Anterior cingulate cortex (tissue), 58 donors: ENCODE measurements at places on chromosomes 7 and 10.

- DNase-seq: no peak
These were observed 1.5 kb upstream of the HTR7 start for GRCh38 chr10:90859321-90859751.

DNA sequence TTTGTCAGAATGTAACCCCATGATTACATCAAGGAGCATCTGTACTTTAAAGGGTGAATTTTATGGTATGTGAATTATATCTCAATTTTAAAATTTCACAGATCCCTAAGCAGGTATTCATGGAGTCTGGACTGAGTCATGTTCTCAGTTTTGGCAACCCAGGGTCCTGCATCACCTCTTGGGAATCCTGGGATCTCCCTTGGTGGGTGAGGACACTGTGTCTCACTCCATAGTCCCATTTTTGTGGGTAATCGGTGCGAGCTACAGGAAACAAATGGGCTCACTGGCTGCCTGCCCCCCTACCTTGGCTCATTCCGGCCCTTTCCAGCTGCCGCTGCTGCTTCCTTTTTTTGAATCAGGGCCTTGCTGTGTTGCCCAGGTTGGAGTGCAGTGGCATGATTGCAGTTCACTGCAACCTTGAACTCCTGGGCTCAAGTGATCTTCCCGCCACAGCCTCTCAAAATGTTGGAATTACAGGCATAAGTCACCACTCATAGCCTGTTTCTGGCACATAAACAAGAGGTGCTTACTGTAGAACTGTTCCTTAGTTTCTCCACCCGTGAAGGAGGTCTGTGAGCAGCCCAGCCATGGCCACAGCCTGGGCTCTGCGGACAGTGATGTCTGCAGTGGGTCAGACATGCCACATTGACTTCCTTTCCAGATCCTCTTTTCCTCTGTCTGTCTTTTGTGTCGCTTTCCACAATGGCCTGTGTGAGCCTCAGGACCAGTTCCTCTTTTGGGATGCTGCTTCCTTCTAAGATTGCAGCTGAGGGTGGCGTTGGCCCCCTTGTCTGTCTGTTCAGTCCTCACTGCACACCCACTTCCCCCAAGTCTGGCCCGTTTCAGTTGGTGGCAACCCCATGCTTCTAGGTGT, 14.5 kb downstream of the PALD1 start:
- peak; percentile 55 for DNase-seq

- no peak for DNase-seq
These were observed at the start of gene BMPR1A for GRCh38 chr10:86756511-86757112. BMPR1A (plus strand) TSS chr10:86756619; CDS start chr10:86876019, 119,400 bp downstream.

GRCh38 chr7:68269405-68269804, 1272.8 kb downstream of the TYW1 start:
- no peak for DNase-seq

- DNase-seq: no peak
These were observed 187.3 kb upstream of the PRSS58 start for GRCh38 chr7:142445019-142445686.

DNA sequence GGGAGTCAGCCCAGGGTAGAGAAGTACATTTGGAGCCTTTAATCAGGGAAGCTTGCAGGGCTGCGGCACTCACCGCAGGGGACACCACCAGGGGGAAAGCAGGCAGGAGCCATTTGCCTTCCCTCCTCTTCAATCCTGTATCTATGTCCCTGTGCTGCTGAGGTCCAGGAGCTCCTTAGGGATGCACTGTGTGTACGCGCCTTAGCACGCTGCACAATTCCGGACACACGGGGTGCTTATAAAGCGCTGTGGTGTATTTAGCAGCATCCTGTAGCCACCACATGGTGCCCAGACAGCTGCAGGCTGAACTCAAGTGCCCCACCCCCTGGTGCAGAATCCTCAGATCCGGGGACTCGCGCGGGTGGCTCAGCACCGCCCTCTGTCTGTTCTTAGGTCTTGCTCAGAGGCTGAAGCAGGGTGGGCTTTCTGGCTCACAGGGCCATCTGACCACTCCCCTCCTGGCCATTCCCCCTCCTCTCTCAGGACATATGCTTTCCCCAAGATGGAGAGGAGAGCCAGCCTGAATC, 421.4 kb downstream of the SDK1 start:
- no peak for DNase-seq

- DNase-seq: no peak
These were observed 221.8 kb downstream of the PHF14 start for GRCh38 chr7:11195502-11195901.

GRCh38 chr7:107446988-107447387, 22.9 kb upstream of the GPR22 start:
- DNase-seq: no peak

DNA sequence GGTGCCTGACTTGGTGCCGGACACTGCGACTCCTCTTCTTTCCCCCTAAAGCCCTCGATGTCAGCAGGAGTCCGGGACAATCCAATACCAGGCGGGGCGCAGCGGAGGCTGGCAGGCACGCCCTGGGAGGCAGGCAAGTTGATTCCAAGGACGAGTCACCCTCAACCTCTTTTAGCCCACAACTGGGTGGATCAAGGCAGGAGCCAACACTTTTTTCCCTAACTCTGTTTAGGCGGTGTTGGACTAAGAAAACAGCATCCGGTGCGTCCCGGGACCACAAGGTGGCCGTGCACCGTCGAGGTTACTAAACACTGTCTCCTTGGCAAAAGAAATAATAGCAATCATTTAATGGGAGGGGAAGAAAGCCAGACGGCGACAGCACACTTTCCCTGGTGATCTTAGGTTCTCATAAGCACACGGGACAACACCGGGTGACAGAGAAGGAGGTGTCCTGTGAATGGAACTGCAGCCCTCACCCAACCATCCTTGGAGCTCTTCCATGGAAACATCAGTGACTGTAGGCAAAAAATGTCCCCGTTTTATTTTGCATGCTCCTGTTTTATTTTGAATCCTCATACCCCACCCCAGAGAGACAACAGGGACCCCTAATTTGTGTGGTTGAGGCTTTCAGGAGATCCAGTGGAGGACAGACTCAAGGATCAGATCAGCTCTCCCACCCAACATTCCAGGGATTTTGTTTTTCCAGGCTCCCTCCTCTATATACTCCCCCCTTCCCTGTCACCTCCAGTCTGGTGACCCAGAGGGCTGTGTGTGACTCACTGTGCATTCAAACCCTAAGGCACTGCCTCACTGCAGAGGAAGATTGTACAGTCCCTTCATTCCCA, 1.3 kb upstream of the CALCR start:
- DNase-seq: no peak

GRCh38 chr10:49323171-49323895, 24.4 kb downstream of the C10orf71 start:
- no peak for DNase-seq

DNA sequence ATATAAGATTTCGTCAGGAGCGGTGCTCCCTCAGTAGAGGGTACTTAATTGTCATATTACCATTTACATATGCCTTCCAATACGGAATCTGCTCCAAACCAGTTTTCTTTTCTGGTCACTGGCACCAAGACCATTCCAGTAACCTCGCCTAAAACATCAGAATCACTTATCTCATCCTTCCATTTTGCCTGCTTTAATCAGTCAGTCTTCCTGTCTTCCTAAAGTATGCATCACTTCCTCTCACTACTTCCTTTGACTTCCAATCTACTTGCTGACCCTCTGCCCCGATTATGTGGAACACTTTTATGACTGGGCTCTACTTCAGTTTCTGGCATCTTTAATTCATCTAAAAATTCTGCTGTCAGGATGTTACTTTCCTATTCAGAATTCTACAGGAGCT, 33.5 kb downstream of the CUL2 start:
- no peak for DNase-seq

GRCh38 chr10:63543576-63543962, 22.4 kb downstream of the REEP3 start:
- no peak for DNase-seq

DNA sequence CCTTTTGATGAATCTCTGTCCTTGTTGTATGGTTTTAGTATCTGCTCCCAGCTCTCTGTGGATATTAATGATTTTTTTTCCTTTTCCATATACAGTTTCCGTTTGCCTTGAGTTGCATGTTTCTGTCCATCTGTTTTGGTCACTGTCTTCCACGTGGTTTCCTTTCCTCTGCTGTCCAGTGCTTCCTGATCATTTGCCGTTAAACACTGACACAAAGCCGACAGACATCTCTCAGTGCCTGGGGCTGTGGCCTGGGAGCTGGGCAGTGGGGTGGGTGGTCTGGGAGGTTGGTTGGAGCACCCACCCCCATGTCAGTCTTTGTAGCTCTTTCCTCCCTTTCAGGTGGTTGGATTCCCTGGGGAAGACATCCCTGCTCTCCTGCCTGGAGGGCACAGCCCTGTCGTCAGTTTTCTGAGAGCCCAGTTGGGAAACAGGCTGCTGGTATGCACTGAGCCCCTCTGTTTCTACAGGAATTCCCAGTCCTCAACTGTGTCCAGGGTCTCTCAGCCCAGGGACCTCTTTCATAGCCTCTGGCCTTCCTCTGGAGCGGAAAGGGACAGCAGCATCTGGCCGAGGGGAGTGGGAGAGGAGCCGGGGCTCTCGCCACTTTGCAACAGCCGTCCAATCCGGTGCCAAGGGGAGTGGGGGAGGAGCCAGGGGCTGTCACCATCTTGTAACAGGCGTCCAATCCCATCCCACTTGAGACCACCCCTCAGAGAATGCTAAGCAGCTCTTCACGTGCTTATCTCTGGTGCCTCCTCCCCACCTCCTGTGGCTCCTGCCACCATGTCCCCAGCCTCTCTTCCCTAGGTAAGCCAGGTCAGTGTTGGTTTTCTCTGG, 26.7 kb upstream of the MKI67 start:
- no peak for DNase-seq

DNA sequence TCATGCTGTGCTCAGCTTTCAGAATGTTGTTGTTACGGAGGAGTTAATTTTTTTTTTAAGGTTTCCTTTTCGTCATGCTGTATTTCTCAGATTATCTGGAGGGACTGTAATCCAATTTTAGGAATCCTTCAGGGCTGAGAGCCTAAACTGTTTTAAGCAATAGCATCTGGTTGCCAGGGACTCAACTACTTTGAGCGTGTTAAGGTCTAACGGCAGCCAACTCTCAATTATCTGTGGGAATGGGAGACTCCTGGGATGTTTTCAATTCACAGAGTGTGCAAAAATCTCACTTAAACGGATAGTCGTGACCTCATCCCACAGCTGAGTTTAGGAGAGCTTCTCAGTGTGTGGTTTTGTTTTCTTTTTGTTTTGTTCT, 291.7 kb downstream of the AUTS2 start:
- DNase-seq: no peak

DNA sequence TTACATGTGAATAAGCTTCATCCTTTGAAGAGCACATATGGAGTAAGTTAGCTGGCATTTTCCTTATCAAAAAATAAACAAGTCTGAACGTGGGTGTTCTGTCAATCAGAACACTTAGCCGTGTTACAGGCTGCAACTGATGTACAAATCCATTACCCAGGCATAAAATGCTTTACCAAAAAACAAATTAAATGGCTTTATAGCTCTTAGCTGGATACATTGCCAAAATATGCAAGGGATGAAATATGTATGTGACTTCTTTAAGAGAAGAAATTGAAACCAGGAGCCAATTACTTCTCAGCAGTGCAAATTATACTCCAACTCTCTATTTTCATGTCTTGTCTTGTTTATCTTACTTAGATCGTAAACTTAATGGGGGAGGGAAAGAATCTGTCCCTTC, 214.8 kb downstream of the DGKB start:
- DNase-seq: no peak

GRCh38 chr7:22663721-22664120, 63.3 kb upstream of the IL6 start:
- DNase-seq: no peak

DNA sequence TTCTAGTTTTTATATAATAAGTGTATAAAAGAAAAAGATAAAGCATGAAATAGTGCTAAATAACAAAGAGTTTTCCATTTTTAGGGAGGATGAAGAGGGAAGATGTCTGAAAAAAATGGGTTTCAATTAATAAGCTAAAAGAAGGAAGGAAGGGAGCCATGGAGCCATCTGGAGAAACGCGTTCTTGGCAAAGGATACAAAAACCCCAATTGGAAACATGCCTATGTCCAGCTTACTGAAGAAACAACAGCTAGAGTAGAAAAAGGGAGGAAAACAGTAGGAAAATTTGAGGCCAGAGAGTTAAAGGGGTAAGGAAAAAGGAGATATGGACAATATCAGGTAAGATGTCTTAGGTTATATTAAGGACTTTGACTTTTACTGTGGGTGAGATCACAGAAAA, 416.2 kb upstream of the GHITM start:
- no peak for DNase-seq

GRCh38 chr7:111018960-111019736, 71.8 kb upstream of the LRRN3 start:
- DNase-seq: no peak

DNA sequence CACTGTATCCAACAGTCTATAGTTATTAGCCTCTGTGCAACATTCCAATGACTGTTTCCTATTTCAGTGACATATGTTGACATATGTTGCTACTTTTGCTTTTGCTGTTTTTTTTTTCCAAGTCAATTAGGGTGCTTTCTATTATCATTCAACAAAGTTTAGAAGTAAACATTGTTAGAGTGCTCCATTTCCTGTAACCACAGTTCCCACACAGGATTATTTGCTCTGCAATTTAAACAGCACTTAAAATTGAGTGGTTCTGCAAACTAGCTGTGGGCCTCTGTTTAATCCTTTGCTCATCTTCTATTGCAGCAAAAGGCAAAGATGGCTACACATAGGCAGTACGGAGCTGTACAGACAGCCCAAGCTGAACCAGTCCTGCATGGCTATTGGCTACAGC, 46.5 kb upstream of the PTN start:
- no peak for DNase-seq

GRCh38 chr10:21080261-21080660, 183.2 kb upstream of the NEBL start:
- no peak for DNase-seq

DNA sequence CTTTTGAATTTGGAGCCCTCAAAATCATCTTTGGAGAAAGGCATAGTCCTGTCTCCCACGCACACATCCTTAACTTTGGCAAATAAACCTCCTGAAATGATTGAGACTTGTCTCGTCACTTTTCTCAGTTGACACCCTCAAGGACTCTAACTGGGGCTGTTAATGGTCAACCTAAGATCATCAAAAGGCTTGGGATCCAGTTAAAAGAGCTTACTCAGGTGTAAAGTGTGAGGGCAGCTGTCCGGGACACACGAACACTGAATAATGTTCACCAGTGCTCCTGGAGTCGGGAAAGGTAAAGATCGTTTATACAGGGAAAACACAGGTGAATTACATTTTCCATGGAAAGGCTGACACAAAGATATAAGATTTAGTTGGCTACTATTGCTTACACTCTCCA, 84.7 kb downstream of the PAXIP1 start:
- no peak for DNase-seq

- DNase-seq: no peak
These were observed 31.0 kb downstream of the PRSS2 start for GRCh38 chr7:142801601-142802295.
